ENCODE measurements at places on chromosomes 7 and 10.

- no peak for DNase-seq
Observed at GRCh38 chr7:80860554-80860953, 58.3 kb downstream of the SEMA3C start.

GRCh38 chr7:66634816-66635215, 6.1 kb downstream of the KCTD7 start:
- no peak for DNase-seq

- DNase-seq = no peak
Observed at GRCh38 chr7:77820967-77821366, 22.4 kb downstream of the PHTF2 start.

DNA sequence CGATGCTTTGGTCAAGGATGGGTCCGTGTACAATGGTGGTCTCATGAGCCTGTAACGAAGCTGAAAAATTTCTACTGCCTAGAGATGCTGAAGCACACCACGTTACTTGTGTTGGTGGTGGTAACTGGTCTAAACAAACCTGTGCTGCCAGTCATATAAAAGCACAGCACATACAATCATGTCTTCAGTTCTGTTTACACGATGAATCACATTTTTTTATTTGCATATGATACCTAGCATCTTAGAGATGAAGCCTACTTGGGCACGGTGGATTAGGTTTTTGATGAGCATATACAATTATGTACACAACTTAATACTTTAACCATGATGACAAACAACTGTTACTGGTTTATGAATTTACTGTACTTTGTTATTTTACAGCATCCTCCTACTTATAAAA, 201.0 kb downstream of the ZMYND11 start:
- no peak for DNase-seq

DNA sequence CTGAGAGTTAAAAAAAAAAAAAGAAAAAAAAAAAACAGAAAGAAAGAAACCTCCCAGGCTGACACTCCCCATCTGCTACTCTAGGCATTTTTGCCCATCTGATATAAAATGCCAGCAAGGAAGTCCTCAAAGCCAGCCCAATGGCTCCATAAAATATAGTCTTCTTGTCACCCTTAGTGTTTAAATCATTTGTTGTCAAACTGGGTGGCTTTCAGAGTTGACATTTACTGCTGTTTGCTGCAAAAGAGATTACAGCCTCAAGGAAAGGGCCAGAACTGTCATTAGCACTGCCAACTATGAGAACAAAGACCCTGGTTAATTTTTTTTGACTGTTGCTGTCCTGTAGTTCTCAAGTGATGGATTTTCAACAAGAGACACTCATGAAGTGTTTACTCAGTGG, 86.5 kb downstream of the TRIL start:
- no peak for DNase-seq

- DNase-seq = no peak
Observed at GRCh38 chr7:24659505-24659904, 86.3 kb downstream of the PALS2 start.

GRCh38 chr7:108129018-108129965, 869 bp downstream of the LAMB4 start:
- no peak for DNase-seq

- DNase-seq = peak; percentile 23
Observed at GRCh38 chr10:128263891-128264688, 137.9 kb upstream of the MKI67 start.

- DNase-seq = no peak
Observed at GRCh38 chr10:27197980-27198620, 42.5 kb downstream of the ACBD5 start.

DNA sequence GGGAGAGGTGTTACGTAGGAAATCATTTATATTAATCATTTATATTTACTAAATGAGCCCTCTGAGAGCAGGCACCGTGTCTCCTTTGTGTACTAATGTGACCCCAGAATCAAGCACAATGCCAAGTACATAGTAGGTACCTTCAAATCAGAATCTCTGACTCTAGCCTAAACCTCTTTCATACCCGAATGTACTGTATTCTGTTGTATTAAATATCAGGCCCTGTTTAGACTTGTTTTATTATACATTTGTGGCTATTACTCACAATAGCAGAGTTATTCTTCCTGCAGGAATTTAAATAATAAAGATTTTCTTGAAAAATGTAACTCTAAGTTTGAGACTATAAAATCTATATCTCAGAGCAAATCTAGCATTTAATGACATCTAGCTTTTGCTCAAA, 297.3 kb downstream of the EXOC4 start:
- DNase-seq = no peak

DNA sequence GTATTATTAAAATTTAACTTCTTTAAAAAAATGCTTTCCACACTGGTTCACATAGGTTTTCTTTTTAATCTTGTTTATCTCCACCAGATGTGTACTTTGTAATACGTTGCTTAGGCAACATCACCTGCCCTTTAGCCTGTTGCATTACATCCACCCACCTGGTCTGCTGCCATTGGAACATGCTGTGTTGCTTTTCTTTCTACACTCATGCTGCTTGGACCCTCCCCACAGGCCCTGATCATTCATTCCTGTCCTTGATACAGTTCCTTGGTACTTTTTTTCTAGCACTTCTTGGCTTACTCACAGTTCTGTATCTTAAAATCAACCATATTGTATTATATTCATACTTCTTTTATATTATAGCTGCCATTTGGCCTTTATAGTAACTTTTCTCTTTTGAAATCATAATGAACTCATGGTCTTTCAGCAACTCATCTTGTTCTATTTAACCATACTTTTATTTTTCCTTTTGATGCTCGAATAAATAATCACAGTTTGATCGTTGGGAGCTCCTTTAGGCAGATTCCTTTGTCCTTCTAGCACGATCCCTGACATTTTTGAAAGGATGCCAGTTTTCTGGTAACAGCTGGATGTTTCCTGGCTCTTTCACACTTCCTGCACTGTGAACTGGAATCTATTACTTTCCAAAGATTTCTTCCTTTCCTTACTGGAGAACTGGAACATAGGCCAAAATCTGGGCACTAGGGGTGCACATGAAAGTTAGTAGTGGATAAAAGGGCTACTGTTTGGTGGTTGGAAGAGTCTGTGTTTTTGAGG, 125.1 kb downstream of the CDK14 start:
- no peak for DNase-seq

DNA sequence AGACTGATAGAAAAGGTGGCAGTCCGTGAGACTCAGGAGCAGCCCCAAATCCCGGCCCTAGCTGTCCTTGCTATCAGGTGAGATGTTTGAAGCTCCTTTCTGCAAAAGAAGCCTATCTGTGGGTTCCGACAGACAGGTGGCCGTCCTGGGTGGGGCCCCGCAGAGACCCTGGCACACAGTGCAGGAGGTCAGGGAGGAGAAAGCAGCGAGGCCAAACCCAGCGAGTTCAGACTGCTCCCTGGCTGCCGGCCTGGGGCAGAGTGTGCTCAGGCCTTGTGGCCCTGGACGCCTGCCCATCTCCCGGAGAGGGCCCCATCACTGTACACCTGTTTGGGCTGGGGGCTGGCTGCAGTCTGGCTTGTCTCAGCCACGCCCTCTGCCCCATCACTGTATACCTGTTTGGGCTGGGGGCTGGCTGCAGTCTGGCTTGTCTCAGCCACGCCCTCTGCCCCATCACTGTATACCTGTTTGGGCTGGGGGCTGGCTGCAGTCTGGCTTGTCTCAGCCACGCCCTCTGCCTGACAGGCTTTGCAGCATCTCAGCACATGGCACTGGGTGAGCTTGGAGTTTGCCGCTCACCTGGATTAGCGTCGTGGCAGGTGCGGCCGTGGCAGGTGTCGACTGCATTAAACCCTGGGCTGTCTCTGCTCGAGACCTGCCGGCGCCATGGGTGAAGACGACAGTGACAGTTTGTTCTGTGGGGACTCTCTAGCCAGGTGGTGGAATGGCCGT, 11.8 kb upstream of the PRKAR1B start:
- DNase-seq = no peak

DNA sequence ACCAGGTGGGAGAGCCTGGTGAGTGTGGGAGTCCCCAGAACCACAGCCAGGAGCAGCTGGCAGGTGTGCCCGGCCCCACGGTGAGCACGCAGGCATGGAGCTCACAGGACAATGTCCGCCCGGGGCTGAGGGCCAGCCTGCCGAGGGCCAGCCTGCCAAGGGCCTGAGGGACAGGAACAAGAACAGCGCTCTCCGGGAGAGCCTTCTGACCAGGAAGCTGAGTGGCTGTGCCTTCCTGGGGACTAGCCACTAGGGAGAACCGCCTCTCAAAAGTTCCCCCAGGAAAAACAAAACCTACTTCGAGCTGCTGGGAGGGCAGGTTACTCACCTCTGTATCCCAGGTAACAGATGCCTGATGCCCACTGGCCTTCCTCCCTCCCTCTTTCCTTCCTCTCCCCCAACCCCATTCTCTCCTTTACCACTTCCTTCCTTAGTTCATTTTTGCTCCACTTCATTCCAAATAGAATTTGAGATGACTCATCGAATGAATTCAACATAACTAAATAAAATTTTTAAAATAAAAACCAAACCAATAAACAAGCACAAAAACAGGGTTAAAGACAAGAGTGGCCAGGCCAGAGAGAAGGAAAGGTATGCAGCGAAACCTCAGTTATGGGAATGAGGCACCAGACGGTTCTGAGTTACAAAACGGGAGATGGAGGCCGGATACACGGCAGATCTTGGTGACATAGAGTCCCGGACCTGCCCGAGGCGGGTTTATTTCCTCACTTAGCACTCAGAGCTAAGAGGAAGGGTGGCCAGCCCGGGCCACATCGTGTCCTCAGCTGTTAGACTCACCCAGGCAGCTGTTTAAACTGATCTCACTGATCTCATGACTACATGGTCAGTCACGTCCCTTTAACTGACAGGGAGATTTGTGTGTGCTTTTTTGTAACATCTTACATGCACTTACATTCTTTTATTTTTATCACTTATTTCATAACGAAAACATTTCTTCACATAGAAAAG, 128.5 kb downstream of the TNS3 start:
- DNase-seq = no peak

DNA sequence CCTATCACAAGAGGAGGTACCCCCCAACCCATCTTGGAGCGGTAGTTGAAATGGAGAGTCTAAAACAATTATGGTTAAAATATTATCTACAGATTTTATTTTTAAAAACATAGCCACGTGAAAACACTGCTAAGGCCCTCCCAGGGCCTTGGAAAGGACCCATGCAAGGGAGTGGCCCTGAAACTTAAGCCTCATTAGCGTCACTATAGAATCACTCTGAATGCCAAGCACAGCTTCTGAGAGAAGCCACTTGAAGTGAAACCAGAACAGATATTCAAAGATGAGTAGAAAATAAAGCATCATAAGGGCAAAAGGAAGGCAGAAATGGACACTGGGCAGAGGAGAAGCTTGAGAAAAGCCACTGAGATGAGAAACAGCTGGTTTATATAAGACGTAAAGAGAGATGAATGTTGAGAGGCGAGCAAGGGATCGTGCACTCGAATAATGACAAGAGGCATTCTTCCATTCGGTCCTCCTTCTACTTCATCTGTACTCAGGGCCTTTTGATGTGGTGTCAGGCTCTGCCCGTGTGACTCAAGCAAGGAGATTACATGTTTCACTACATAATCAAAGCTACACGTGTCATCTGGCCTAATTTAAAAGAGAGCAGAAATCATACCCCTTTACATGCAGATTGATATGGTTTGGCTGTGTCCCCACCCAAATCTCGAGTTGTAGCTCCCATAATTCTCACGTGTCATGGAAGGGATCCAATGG, 33.4 kb upstream of the SLC39A12 start:
- DNase-seq = no peak

DNA sequence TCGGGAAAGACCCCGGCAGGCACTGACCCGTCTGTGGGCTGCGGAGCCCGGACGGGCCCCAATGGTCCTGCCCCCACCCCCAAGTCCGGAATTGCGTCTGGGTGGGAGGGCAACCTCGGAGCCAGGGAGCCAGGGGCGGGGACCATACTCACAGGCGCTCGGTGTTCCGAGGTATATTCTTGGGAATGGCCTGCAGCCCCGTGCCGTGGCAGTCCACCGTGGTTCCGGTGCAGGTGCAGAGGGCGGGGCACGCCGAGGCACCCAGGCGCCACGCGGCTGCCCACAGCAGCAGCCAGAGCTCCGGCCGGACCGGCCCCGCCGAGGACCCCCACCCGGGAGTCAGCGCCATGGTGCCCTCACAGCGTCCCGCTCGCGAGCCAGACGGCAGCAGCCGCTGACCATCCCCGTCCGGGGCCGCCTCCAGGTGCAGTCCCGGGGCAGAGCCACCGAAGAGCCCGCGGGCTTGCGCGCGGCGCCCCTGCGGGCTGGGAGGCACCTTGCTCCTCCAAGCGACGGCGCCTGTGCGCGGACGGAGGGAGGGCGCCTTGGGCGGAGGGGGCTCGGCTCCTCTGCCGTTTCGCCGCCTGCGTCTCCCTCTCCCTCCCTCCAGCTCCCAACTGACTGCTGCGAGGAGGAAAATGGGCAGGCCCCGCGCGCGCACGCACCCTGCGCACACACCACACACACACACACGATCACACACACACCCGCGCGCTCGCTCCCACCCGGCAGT, at the start of gene SLIT1:
SLIT1 (minus strand) TSS at position 634 of the 733 bp plus-strand sequence; CDS start at position 349, 285 bp downstream.
- DNase-seq = no peak

- DNase-seq = no peak
Observed at GRCh38 chr7:24508316-24508715, 64.9 kb upstream of the PALS2 start.

- no peak for DNase-seq
Observed at GRCh38 chr7:55873765-55874164, 11.2 kb upstream of the SEPTIN14 start.

- no peak for DNase-seq
Observed at GRCh38 chr7:150372271-150373048, 3.8 kb downstream of the REPIN1 start.

- no peak for DNase-seq
Observed at GRCh38 chr7:150896562-150897209, 44.4 kb downstream of the AOC1 start.

GRCh38 chr7:31488562-31489203, 25.2 kb upstream of the ITPRID1 start:
- no peak for DNase-seq

DNA sequence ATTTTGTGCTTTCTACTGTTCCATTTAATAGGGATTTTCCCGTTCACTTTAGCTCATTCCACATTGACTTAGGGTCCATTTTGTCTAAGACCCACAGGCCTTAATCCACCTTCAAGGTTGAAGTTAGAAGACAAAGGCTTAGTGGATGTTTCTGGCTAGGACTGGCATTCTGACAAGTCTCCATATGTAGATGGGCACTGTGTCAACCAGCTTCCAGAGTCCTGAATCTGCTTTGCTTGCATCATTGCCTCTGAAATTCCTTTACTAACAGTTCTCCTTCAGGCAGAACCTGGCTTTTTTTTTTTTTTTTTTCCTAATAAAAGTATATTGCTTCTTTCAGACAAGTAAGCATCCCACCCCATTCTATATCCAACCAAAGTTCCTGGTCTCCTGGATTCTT, 69.6 kb upstream of the PDCD4 start:
- DNase-seq = no peak

DNA sequence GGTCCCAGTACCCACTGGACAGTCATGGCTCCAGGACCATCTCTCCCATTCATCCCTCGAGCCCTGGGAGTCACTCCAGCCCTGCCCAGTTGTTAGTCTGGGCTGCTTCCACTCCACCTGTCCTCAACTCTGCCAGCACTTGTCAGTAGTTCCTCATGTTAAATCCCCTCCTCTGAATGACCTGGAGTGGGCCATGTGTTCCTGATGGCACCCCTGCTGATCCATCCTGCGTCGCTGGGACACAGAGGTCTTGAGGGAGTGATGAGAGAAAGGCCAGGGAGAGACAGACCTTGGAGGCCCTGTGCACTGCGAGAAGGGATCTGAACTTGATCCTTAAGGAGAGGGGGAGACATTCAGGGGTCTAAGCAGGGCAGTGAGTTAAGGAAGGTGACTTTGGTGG, 174.9 kb downstream of the GRID1 start:
- no peak for DNase-seq
